Inflammatory macrophage treated with lipopolysaccharide for 4 hours (primary cell): ENCODE measurements at places on chromosomes 1 and 21.
A peak's percentile ranks its signal among the peaks of the same experiment; 100 is the strongest.

DNA sequence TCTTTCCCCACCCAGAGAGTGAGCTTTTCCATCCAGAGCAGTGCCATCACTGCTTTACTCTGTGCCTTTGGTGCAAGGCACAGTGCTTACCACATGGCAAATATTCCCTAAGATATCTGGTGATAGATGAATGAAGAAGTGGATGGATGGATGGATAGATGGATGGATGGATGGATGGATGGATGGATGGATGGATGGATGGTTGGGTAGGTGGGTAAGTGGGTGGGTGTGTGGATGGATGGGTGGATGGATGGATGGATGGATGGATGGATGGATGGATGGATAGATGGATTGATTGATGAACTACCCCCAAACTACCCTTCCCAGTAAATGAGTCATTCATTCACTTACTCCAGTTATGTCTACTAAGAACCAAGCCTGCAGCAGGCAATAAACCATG lies 42.9 kb upstream of the SLC44A3 start:
- DNase-seq, result no peak

GRCh38 chr21:23541571-23541970 lies 2065.7 kb downstream of the MRPL39 start:
- no peak for DNase-seq

GRCh38 chr1:161139766-161140165 lies 7.3 kb upstream of the DEDD start:
- peak; percentile 70 for DNase-seq

GRCh38 chr1:33966346-33967141 lies 102.7 kb downstream of the HMGB4 start:
- no peak for DNase-seq

- no peak for DNase-seq
Measured at GRCh38 chr21:36563341-36563926, 83.5 kb upstream of the CLDN14 start.

- peak; percentile 73 for DNase-seq
Measured at GRCh38 chr21:35102488-35103371, 53.6 kb upstream of the RUNX1 start.

GRCh38 chr1:239999170-239999569 lies 92.5 kb upstream of the FMN2 start:
- no peak for DNase-seq

- no peak for DNase-seq
Measured at GRCh38 chr1:105210747-105211146, 1461.0 kb downstream of the AMY1C start.

- no peak for DNase-seq
Measured at GRCh38 chr1:9890224-9890731, 19.8 kb downstream of the CTNNBIP1 start.

- DNase-seq, result no peak
Measured at GRCh38 chr1:200150721-200151120, 123.2 kb downstream of the NR5A2 start.

GRCh38 chr1:89611721-89612120 lies 21.2 kb upstream of the LRRC8C start:
- no peak for DNase-seq

GRCh38 chr1:62528015-62528414 lies 69.3 kb upstream of the ANGPTL3 start:
- peak; percentile 45 for DNase-seq

DNA sequence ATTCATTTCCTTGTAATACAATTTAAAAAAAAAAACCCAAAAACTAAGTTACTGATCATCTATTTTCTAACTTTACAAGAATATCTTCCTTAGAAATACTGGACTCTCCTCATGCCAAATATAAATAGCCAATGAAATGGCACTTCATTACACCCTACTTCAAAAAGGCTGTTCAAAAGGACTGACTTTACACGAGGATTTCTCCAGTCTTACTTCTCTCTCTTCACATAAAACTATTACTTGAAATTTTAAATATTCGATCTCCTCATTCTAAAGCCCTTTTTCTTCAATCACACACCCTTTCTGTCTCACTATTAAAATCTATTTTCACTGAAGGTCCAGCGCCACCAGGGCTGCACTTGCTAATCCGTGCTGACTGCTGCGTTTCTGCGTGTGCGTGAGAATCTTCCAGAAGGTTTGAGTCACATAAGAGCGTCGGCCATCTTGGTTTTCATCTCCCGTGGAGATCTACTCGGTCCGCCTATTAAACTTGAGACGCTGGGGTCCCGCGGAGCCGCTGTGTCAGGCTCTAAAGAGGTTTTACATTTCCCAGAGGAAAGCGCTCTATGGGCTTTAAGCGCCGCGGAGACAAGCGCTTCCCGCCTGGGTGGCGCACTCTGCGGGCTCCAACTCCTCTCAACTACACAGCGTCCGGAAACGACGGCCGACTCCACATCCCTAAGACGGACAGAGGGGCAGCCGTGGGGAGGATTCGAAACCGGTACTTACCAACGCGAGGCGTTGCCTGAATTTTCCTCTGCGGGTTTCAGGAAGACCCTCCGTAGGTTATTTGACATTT lies 631 bp downstream of the LRIF1 start:
- DNase-seq, result peak; percentile 78

GRCh38 chr1:163361123-163361934 lies 39.6 kb downstream of the NUF2 start:
- no peak for DNase-seq
